Cortex of kidney (tissue), 1 donor: ENCODE measurements at places on chromosomes 5 and 9.

GRCh38 chr9:23302281-23302680 lies 523.8 kb downstream of the ELAVL2 start:
- DNase-seq, result no peak

DNA sequence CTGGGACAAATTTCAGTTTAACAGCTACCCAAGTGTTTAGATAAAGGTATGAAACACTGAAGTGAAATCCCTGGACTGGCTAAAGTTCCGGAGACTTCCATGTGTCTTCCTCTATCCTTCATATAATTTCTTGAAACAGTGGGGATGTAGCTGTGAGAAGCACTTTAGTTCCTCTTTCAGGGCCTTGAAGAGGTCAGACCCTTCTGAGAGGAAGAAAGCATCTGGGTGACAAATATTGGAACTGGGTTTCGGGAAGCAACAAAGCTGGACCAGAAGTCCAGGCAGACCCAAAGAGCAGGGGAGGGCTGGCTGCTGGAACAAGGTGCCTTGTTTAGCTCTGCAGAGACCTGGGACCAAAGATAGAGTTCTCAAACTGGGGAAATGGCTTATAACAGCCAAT lies 75.4 kb upstream of the ZFAND5 start:
- DNase-seq, result no peak

- DNase-seq, result no peak
Measured at GRCh38 chr9:124503713-124504529, 3.3 kb downstream of the NR5A1 start.

GRCh38 chr9:116927726-116928125 lies 240.6 kb downstream of the TRIM32 start:
- DNase-seq, result no peak

GRCh38 chr5:94941122-94941755 lies 322.8 kb downstream of the SLF1 start:
- no peak for DNase-seq

GRCh38 chr5:153860195-153860886 lies 178.4 kb downstream of the FAM114A2 start:
- no peak for DNase-seq

- no peak for DNase-seq
Measured at GRCh38 chr5:1011226-1011631, 2.6 kb downstream of the NKD2 start.

- no peak for DNase-seq
Measured at GRCh38 chr9:108953983-108954574, 19.9 kb downstream of the ABITRAM start.

GRCh38 chr5:108280248-108280647 lies 101.7 kb downstream of the FBXL17 start:
- no peak for DNase-seq

- DNase-seq, result no peak
Measured at GRCh38 chr5:156328766-156329165, 1.8 kb downstream of the SGCD start.

DNA sequence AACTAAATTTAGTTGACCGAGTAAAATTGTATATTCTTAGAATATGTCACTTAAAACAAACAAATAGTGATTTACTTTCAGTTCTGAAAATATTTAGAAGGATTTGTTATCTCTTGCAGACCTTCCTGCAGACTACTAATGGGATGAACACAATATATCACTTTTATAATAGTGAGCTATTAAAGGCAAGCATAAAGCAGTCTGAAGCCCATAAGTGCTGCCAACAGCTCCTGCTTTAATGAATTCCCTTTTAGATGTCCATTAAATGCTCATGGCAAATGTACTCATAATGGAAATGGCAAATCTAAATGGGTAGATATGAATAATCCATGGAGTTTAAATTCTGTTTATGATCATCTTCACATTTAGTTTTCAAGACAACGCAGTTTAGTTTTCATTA lies 170.2 kb downstream of the RANBP17 start:
- DNase-seq, result no peak
